LHCN-M2 (cell line): ENCODE measurements at places on chromosomes 2 and 18. TPM values are rescaled to one million over a fixed set of nuclear protein-coding genes. Genes with fewer than 3 reads are reported as not detected.
A peak's percentile ranks its signal among the peaks of the same experiment; 100 is the strongest.

Gene MEP1B
- total RNA-seq = not detected in 2 replicates

Gene COLEC12
- 0.32 and 1.1 TPM in 2 replicates for total RNA-seq

Gene C2orf78
- 0.06 TPM in 1 of 2 replicates, not detected in the other for total RNA-seq

Gene OR6B2
- not detected in 2 replicates for total RNA-seq

Gene ANXA4
- 29.0 and 33.6 TPM in 2 replicates for total RNA-seq

Gene USP40
- total RNA-seq = 28.5 and 30.0 TPM in 2 replicates

DNA sequence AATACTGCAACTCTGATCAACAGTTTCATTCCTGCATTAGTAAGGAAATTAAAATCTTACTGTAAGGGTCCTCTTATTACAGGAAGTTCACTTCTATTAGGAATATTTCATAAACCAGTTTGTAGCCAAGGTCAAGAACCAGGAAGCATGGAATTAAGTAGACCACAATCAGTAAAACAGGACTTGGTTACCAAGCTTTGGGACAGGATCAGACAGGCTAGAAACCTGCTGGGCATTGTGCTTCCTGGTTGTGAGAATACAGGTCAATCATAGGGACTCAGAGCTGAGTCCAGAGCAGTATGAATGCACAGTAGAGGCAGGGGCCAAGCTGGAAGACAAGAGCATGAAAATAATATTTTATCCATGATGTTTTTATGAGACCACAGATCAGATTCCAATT is 248.0 kb downstream of the IKZF2 start:
- no peak for DNase-seq

DNA sequence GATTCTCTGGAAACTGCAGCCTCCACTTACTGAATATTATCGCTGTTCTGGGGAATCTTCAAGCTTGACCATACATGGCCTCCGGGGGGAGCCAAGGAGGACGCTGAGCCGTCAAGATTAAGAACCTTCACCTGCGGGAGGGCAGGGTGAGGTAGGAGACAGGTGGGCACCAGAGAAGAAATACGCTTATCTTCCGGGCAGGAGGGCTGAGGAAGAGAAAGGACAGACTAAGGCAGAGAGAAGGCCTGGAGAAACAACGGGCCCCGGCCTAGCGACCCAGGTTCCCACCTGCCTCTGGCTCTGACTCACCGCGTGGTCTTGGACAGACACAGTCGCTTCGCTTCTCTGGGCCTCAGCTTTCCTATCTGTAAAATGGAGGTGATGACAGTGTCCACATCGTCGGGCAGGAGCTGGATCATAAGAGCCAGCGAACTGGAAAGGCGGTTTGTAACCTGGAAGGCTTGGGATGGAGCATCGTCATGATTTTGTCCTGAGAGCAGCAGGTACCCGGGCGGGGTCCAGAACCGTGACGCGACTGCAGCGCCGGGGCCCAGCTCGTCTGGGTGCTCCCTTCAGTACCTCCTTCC is 659 bp downstream of the ZNF142 start:
- DNase-seq = peak; percentile 40

DNA sequence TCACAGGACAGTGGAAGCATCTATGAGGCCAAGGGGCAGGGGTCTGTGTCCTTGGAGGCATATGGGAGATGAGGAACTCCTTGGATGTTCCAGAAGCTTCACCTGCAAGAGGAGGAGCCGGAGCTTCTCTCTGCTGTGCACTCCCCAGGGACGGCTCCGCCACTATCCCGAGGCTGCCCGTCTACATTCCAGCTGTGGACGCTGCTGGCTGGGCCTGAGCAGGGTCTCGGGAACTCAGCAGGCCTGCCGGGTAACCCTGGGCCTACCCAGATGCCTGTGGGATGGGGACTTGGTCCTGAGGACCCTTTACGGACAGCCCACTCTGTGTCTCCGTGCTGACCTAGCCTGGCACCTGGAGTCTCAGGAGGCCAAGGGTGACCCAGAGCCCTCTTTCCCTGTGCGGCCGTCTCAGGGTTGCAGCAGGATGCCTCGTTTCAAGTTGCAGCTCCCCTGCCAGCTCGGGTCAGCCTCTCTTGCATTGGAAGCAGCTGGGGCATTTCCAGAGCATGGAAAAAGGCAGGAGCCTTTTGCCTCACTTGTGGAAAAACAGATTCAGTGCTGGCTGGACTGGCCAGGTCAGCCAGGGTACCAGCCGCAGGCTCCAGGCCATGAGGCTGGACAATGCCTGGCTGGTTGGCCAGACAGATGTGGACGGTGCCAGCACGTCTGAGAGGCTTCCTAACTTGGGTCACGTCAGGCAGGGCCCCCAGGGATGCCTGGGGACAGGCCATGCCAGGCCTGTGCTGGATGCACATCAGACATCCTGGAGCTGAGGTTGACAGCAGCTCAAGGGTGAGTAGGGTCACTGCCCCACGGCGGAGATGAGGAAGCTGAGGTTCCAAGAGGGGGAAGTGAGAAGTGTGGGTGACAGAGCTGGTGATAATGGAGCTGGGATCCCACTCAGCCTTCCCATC is 41.5 kb downstream of the SCTR start:
- DNase-seq = no peak

- DNase-seq = peak; percentile 73
Observed at GRCh38 chr2:23925702-23926289, 1.1 kb downstream of the ATAD2B start.

GRCh38 chr18:37294951-37295350 is 270.6 kb downstream of the CELF4 start:
- peak; percentile 14 for DNase-seq

GRCh38 chr2:122096761-122097160 is 341.3 kb downstream of the TSN start:
- no peak for DNase-seq

- no peak for DNase-seq
Observed at GRCh38 chr2:160700021-160700814, 206.6 kb upstream of the RBMS1 start.

DNA sequence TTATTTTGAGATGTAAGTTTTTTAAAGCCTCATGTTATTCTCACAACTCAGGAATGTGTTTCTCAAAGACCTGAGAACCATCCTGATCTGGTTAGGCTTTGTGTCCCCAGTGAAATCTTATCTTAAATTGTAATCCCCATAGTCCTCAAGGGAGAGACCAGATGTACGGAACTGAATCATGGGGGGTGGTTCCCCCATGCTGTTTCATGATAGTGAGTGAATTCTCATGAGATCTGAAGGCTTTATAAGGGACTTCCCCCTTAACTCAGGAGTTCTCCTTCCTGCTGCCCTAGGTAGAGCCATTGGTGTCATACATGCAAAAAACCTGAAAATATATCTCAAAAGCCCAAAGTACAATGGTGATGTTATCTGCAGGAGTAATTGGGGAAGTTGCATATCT is 836.7 kb downstream of the CBLN2 start:
- no peak for DNase-seq

DNA sequence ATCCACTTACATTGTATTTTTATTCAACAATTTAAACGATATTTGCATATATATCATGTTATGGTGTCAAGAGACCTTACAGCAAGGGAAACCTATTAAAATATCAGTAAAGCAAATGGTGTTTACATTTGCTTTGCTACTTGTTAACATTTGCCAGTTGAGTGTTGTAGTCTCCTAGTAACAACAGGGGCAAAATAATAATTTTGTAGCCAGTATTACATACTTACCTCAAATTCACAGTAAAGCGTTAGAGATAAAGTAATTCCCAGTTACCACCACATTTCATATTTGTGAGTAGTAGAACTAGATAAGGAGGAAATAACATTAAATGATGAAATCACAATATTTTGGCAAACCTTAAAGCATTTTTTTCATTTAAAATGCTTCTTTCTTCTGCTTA is 71.3 kb downstream of the FASTKD2 start:
- DNase-seq = no peak

DNA sequence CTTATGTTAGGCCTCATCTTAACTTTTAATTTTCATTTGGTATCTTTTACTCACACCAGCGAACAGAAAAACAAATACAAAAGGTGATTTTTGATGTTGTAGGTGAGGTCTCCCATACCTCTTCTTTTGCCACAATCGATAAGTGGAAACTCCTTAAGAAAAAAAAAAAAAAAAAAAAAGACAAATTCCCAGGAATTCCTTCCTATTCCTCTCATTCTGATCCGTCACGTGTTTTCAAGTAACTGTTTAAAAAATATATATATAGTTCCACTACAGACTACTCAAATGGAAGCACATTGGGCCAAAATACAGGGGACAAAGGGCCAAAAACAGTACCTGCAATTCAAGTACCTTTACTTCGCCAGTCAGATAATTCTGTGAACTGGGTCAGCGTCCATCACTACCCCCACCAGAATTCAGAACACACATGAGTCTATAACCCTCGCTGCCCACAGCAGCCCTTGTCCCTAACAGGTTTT is 16.5 kb downstream of the NMUR1 start:
- no peak for DNase-seq

DNA sequence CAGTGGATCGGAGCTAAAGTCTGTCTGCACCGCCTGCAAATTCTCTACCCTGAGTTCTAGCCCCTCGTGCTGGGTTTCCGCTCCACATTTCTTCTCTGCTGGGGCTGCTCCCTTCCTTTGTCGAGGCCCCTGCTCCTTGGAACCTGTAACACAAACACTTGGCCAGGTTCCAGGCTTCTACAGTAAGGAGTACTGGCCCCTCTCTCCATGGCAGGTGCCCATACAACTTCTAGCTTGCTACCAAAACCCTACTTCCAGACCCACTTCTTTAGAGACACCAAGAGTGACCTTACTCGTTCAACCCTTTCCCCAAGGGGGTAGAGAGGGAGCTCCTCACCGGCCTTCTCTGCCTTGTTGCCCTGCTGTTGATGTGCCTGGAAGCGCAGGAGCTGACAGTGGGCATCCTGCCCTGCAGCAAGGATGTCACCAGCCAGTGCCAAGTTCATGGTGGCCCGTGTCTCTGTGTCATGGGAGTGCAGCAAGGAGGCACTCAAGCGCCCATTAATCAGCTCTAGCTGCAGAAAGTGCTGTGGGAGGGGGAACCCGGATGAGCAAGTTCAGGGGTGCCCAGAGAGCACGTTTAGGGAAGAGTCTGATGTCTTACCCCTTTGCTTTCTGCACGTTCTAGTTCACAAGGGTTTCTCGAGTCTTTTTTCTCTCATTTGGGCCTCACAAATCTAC is 1.1 kb downstream of the PREB start:
- no peak for DNase-seq

DNA sequence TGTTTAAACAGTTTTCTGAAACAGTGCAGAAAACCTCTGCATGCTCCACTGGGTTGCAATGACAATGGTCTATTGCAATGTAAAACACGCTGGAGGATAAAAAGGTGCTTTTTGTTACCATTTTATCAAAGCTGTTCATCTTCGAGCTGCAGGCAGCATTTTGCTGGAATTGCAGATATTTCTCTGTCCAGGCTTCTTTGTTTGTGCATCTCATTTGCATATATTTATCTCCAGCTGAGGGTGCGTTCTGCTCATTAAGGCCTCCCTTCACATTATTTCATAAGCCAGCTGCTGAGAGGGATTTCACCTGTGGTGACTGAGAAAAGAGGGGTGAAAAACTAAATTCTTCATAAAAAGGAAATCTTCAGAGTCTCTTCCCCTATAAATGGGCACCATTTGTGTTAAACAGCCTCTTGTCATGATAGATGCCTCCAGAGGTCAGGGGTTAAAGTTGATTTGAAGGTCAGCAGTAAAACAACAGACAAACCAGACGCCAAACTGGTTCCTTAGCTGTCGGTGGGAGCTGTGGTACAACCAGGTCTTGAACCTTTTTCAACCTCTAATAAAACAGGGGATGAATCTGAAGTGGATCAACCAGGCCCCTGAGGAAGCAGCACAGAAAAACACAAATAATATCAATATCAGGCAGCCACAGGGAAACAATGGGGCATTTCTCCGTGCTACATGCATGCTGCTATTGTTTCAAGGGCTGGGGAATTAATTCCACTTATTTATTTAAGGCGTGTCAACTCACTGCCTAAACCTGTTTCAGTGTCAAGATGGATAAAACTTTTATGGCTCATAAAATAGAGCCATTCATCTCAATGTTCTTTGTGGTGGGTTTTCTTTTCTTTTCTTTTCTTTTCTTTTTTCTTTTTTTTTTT is 265.1 kb downstream of the MEIS1 start:
- no peak for DNase-seq

- no peak for DNase-seq
Observed at GRCh38 chr2:63486861-63487290, 101.4 kb downstream of the WDPCP start.

DNA sequence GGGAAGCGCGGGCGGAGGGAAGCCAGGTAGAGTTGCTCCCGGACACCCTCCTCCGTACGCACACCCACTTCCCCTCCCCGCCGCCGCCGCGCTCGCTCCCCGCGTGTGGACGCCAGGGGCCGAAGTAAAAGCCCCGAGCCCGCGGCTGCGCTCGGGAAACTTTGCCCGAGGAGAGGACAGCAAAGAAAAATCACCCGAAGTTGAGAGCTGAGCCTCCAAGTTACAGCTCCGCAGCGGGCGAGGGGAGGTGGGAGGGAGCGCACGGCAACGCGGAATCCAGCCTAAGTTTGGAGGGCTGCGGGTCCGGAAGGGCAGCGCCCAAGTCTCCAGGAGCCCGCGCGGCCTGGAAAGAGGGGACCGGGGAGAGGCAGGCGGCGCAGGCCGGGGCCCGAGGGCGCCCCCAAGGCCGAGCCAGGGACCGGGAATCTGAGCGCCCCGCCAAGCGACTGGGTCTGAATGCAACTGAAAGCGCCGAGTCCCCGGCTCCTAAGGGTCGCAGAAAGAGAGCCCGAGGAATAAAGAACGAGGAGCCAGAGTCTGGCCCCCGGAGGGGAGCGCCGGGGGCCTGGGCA is 706 bp upstream of the BCL11A start:
- no peak for DNase-seq

DNA sequence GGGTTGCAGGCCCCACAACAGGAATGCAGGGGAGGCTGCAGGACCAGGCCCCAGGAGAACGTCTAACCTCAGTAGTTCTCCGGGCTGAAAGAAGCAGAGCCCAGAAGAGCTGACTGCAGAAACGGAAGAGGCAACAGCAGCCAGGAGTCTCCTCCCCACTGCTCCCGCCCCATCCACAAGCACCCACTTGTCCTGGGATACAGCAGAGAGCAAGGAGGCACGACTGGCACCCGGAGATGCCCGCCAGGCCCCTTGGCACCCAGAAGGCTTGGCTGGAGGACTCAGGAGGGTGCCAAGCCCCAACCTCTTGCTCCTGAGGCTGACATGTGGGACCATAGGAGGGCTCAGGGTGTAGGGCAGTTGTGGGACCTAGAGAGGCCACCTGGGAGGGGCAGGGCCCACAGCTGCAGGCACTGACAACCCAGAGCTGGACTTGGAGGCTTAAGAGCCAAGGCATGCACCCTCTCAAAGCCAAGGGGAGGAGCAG is 29.0 kb upstream of the TNS1 start:
- no peak for DNase-seq

- DNase-seq = no peak
Observed at GRCh38 chr2:208311321-208311720, 45.3 kb downstream of the PIKFYVE start.

- DNase-seq = peak; percentile 4
Observed at GRCh38 chr2:143787674-143788073, 658.5 kb downstream of the ARHGAP15 start.

GRCh38 chr18:75108579-75109318 is 100.2 kb downstream of the PTGR3 start:
- DNase-seq = no peak

DNA sequence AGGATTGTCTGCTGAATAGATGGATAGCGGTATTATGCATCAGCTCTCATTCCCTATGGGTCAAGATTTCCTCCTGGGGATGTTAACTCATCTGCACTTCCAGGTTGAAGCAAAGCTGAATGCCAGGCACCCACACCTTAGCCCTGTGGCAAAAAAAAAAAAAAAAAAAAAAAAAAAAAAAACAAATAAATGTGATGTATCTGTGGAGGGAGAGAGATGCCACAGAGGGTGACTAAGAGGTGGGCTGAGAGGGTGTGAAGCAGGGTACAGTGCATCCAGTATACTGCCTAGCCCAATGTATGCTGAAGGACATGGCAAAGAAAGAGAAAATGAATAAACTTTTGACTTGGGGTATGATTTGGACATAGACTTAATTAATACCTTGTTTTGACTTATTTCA is 91.4 kb downstream of the COPS8 start:
- no peak for DNase-seq
